Hippocampal formation (tissue), 2 donors: ENCODE measurements at places on chromosomes 16 and 17.

GRCh38 chr16:83366228-83366627 lies 441.6 kb upstream of the HSBP1 start:
- DNase-seq: no peak

GRCh38 chr16:70614208-70614951 lies 32.0 kb upstream of the IL34 start:
- DNase-seq: no peak

- DNase-seq: no peak
Measured at GRCh38 chr16:51053775-51054174, 97.3 kb downstream of the SALL1 start.

- DNase-seq: no peak
Measured at GRCh38 chr17:67578142-67578457, 139.6 kb upstream of the NOL11 start.

GRCh38 chr17:76272541-76273444 lies 7.6 kb downstream of the UBALD2 start:
- no peak for DNase-seq

DNA sequence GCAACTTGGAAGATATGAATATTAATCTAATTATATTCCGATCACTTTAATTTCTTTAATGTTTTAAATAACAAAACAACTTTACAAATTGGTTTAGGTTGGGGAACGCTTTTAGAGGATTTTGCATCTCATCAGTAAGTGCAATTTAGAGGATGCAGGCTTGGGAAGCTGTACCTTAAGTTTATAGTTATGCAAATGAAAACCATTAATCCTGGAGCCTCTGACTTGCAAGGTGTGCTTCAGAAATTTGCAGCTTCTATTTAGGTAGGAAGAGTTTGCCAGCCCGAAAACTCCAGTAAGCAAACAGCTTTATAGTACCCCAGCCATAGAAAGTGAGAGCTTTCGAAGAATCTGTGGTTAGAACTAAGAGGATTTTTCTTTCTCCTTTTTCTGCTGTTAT lies 547.0 kb downstream of the MAF start:
- no peak for DNase-seq

DNA sequence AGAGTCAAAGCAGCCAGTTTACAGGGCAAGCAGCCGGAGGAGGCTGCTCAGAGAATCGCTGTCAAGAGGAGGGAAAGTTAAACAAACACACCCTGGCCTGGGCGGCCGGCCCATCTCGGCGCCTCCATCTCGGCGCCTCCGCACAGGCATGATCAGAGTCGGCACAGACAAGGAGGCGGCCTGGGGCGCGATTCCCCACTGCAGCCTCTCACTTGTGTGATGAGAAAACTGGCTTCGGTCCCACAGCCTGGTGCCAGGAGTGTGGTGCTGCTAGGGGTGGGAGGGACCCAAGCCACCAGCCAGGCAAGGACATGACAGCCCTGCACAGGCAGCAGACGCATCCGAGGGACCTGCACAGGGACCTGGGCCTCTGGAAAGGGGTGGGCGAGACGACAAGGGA lies 17.7 kb downstream of the SLC38A10 start:
- no peak for DNase-seq

GRCh38 chr16:75909746-75910145 lies 183.5 kb upstream of the CPHXL start:
- DNase-seq: no peak

DNA sequence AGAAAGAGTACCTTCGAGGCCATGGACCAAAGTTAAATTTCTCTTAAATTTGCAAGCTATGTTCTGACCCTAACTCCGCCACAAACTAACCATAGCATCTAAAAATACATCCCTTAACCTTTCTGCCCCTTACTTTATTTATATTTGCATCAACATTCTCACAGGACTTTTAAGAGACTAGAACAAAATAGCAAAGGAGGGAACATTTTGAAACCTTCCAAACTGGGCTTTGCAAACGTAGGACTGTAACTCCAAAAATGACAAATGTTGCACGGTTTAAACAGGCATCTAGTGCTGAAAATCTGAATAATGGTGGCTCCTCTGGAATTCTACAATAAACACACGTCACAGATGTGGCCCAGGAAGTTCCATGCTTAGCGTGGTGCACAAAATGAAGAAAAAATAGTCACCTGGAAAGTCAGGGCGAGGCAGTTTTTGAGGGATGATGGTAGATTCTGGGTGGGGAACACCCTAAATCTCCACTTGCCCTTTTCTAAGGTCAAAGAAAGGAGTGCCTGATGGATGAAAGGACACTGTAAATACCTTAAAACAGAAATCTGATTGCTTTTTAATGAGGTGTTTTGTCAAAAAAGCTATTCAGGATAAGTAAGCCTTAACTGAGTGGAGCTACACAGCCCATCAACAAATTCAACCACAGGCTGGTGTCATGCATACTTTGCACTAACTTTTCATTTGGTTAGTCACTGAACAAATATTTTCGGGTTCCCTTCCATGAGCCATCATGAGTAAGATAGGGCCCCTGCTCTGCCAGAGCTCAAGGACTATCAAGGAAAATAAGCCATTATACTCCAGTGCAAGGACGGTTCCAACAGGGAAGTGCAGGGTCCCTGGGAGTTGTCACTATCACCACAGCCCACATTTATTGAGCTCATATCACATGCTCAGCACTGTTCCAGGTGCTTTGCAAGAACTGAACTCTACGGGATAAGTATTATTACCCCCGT lies 21.2 kb downstream of the ARHGAP17 start:
- DNase-seq: no peak

DNA sequence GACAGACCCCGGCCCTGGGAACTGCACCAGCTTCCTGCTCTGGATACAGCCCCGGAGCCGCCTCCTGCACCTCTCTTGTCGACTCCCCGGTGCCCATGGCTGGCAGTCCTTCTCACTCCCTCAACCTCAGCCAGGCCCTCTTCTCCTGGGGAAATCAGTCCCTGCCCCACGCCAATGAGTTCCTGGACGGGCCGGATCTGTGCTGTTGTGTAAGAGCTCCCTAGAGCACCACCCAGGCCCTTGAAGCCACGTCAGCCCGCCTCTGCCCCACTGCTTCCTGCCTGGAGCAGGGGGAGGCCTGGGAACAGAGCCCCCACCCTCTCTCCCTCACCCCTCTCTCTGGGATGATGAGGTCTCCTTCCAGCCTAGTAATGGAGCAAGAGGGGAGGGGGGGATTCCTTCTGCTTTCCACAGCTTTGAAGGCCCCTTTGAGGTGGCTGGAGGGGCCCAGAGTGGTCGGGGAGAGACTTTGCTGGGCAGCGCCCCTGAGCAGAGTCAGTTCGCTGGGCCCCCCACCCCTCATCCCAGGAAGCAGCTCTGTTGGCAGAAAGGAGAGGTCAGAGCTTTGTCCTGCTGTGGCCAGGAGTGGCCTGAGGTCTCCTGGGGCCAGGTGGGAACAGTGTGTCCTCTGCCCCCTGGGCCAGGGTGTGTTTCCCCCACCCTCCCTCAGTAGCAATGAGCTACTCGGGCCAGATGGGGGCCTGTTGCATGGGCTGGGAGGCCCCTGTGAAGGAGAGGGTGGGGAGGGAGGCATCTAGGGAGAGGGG lies 3.8 kb downstream of the PRR29 start:
- no peak for DNase-seq

GRCh38 chr17:10556301-10557005 lies 7.0 kb upstream of the MYH2 start:
- DNase-seq: no peak

DNA sequence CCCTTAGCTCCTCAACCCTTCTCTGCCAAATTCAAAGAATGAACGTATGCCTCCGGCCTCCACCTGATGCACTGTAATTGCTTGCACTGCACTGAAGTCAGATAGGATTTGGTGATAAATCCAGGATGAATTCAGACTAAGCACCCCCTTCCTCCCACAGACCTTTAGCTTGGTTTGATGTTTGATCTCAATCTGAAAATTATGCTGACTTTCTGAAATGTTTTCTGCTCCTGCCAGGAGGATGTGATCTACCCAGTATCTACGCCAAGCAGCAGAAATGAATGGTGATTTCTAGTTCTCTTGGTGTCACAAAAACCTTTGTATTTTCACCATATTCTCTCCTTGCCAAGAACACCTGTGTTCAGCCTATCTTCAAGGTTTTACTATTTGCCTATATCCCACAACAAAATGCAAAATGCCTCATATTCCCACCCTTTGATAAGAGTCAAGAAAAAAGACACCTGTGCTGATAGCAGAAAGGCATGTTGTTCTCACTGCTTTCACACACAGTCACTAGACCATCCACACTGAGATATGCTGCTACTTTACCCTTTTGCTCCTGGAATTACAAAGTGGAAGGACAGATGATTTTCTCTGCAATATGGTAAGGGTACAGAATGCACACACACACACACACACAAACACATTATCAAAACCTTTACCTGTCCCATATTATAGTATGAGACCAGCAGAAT lies 14.7 kb downstream of the RFFL start:
- DNase-seq: no peak

DNA sequence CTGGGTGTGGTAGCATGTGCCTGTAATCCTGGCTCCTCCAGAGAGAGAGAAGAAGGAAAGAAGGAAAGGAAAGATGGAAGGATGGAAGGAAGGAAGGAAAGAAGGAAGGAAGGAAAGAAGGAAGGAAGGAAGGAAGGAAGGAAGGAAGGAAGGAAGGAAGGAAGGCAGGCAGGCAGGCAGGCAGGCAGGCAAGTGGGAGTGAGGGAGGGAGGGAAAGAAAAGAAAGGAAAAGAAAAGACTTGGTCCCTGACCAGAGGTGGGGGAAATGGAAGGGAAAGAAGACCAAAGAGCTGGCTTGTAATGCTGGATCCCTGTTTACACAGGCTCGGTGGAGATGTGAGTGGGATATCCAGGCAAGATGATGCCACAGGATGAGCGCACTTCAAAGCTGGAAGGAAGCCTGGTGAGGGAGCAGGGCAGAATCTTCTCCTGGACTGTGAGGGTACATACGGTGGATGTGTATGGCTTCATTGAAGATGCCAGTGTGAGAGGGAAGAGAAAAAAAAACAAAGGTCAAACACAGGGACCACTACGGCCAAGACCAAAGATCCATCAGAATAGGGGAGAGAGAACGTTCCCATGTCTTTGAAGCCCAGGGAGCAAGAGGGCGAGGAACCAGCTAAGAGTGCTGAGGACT lies 2.1 kb downstream of the CES1 start:
- no peak for DNase-seq

DNA sequence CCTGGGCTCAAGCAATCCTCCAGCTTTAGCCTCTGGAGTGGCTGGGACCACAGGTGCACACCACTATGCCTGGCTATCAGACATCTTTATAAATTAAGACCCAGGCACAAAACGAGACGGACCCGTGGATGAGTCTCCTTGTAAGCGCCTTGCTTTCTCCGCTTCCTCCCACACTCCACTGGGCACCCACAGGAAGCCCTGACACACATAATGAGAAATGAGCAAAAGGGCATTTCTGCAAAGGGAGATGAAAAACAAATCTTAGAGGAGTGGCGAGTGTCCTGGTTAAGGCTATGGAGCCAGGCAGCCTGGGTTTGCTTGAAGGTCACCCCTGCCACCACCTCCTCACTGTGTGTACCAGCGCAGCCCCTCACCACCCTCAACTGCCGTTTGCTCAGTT lies 56.3 kb downstream of the XYLT1 start:
- no peak for DNase-seq

- DNase-seq: no peak
Measured at GRCh38 chr16:9300252-9300651, 208.8 kb downstream of the HAPSTR1 start.
